ENCODE measurements at places on chromosomes 3 and 15.

- DNase-seq, result no peak
These were observed 20.6 kb downstream of the CDCP1 start for GRCh38 chr3:45125550-45126026.

DNA sequence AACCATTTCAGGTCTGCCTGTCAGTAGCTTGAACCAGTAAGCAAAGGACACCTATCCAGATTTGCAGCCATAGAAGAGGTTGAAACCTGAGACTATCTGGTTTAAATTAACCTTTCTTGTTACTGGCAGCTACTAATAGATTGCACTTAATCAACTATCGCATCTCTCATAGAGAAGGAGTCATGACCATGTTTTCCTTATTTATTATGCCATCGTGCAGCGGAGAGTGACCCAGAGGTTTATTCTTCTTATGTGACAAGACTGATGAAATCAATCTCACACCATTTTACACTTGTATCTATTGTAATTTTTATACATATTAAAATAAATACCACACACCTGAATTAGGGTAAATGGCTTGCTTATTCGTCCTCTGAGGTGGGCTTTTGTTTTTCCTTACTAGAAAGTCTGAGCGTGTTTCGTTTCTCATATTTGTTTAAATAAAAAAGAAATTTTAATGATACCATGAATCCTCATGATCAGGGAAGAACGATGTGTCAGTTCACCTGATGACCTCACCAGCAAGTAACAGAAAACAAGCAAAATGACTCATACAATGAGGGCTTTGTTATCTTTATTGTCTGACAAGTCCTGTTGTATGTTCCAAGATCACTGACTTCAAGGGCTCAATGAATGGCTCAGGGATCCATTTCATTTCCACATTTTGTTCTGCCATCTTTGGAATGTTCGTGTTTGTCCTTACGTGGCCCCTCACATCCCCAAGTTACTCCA, 379.5 kb upstream of the DPH6 start:
- peak; percentile 5 for DNase-seq

DNA sequence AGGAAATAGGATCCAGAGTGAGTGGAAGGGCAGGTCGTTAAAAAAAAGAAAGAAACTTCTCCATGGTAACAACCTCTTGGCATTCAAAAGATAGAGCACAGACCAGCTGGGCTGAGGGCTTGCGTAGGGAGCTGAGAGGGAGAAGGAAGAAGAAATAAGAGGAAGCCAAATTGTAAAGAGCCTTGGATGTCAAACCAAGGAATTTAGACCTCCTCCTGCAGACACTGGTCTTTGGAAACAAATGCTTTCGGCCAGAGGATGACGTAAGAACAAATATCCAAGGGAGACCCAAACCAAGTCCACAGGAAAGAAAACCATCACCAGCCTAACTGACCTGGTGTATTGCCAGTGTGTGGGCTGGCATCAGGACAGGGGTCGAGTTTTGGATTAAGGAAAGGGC, 155.2 kb downstream of the UACA start:
- no peak for DNase-seq

- DNase-seq, result no peak
These were observed 897.3 kb downstream of the ROBO1 start for GRCh38 chr3:78870484-78870883.

GRCh38 chr3:40996382-40996781, 202.9 kb upstream of the CTNNB1 start:
- peak; percentile 4 for DNase-seq
